ENCODE measurements at places on chromosomes 4 and X.

DNA sequence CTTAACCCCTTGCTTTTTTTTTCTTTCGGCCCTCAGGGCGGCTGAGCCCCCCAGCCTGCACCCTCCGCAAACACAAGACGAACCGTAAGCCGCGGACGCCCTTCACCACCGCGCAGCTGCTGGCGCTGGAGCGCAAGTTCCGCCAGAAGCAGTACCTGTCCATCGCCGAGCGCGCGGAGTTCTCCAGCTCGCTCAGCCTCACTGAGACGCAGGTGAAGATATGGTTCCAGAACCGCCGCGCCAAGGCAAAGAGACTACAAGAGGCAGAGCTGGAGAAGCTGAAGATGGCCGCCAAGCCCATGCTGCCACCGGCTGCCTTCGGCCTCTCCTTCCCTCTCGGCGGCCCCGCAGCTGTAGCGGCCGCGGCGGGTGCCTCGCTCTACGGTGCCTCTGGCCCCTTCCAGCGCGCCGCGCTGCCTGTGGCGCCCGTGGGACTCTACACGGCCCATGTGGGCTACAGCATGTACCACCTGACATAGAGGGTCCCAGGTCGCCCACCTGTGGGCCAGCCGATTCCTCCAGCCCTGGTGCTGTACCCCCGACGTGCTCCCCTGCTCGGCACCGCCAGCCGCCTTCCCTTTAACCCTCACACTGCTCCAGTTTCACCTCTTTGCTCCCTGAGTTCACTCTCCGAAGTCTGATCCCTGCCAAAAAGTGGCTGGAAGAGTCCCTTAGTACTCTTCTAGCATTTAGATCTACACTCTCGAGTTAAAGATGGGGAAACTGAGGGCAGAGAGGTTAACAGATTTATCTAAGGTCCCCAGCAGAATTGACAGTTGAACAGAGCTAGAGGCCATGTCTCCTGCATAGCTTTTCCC, 3.4 kb downstream of the MSX1 start:
- peak; percentile 56 for DNase-seq

DNA sequence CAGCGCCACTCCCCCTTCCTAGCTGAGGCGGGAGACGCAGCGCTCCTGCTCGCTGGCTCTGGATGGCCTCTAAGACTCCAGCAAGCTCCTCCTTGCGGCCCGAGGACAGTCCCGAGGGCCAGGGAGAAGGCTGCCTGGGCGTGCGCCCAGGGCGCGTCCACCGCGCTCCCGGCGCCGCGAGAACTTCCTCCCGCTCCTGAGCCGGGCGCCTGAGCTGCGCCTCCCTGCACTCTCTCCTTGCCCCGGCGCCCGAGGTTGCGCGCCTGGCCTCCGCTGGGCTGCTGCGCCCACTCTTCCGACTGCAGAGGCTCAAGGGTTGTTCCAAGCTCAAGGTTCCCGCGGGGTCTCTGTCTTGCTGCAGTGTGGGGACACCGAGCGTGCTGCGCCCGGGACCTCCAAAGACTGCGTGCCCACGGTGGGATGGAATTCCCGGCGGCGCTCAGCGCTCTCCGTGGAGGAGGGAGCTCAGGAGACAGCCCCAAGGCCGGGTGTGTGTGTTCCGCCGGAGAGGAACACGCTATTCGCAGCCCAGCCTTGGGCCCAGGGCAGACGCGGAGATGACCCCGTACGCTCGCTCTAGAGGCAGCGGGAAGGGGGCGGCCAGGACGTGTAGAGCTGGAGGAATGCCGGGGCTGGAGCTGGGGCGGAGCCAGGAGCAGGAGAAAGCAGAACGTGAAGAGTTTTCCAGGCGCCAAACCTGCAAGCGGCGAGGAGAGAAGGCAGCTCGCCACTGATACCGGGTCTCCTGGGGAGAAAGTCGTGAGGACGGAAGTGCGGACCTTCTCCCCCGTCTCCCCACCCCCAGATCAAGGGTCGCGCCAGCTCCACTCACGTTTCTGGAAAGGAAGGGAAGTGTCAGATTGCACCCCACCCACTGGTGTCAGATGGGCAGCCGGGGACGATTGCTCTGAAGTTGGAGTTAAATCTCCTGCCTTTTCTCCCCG, at the start of gene ARHGAP6:
TSS of gene ARHGAP6 (minus strand) at position 753 of the 944 bp plus-strand sequence. CDS start 1,092 bp downstream, outside the sequence.
- DNase-seq, result peak; percentile 57

- no peak for DNase-seq
Observed at GRCh38 chr4:112448306-112449132, 67.5 kb downstream of the NEUROG2 start.

DNA sequence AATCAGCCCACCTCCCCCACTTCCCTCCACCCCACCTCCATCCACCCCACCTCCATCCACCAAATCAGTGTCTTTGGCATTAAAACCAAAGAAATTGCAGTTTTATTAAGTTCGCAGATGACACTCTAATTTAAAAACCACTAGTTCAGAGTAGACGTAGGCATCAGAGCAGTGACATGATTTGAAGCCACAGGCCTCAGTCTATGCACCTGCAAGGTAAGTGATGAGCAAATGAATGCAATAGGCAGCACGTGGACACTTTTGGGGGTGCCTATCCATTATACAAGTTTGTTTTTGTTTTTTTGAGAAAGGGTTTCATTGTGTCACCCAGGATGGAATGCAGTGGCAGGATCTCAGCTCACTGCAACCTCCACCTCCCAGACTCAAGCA, 88.0 kb upstream of the TRIM2 start:
- DNase-seq, result no peak

DNA sequence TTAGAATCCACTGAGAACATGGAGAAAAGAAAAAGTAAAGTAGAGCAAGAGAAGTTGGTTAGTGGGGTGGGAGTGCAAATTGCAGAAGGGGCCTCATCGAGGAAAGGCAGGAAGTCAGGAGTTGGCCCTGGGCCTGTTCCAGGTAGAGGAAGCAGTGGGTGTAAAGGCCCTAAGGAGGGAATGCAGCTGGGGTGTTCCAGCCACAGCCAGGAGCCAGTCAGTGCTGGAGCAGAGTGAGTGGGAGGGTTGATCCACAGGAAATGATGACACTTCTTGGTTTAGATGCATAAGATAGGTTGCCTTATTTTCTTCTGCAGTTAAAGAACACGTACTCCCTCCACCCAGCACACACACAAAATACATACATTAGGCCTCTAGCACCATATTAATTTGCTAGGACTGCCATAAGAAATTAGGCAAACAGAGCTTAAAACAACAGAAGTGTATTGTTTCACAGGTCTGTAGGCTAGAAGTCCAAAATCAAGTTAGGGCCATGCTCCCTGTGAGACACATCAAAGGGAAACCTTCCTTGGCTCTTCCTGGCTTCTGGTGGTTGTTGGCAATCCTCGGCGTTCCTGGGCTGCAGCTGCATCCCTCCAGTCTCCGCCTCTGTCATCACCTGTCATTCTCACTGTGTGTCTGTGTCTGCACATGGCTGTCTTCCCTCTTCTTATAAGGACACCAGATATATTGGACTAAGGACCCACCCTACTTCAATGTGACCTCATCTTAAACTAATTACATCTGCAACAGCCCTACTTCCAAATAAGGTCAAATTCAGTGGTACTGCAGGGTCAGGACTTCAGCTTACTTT, 205.9 kb downstream of the AASDH start:
- DNase-seq, result no peak

- DNase-seq, result no peak
Observed at GRCh38 chrX:9955506-9955905, 11.7 kb upstream of the CLDN34 start.

- no peak for DNase-seq
Observed at GRCh38 chr4:40055511-40055862, 1.2 kb upstream of the N4BP2 start.

DNA sequence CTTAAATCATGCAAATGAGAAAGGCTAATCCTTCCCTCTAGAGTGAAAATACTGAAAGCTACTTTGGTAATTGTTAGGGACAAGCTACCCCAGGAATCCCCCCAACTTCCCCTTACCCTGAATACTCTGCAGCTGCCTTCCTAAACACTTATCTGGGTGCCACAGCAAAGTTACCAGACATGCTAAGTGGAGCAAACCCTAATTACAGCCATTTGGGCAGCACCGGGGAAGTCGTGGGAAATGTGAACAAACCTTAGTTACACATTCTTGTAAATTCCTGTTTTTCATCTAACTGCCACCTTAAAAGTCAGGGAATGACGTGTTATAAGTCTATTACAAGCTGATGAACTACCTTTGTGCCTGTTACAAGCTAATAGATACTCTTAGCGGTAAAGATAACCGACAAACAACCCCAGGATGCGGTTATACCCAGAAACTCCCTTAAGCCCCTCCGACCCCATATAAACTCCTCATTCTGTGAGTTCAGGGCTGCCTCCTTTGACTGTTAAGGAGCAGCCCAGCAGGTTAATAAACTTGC, 66.0 kb upstream of the PLAC8 start:
- no peak for DNase-seq

DNA sequence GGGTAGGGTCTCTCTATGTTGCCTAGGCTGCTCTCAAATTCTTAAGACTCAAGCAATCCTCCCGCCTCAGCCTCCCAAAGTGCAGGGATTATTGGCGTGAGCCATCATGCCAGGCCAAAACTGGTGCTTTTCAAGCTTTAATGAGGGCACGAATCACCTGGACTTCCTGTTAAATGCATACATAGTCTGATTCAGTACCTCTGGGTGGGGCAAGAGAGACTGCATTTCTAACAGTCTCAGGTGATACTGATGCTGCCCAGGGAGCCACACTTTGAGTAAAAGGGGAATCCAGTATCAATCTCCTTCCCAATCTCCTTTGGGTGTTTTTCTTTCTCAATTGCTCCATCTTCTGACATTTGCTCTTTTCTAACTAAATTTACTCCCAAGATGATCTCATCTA, 96.5 kb downstream of the SH3RF1 start:
- no peak for DNase-seq

DNA sequence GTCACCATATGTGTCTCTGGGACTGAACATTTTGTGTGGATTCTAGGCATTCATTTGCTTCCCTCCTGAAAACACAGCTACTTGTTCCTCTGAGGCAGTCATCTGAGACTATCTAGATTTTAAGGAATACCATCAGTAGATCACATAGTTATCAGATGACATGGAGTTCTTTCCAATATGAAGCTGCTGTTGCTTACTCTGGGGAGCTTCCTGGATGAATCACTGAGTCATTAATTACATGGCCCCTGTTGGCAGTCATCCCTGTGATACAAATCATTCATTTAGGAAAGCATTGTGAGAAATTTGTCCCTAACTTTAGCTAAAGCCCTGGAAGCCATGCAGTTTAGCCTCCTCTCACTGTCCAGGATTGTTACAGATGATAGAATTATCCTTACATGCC, 98.2 kb upstream of the ARSJ start:
- DNase-seq, result no peak

DNA sequence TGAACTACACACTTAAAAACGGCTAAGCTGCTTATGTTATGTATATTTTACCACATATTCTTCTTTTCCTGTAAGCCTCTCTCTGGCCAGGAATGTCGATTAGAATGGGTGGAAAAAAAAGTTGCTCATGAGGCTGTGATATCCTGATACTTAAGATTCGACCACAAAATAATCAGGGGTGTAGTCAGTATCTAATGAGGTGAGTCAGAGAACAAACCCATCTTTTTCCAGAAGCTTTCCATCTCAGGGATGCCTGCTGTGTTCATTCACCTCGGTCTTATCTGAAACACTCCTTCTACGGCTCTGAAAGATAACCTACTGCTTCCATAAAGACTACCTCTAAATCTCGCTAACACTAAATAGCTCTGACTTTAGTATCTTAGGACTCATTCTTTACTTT, 142.7 kb upstream of the MAP3K15 start:
- no peak for DNase-seq

GRCh38 chrX:153909980-153910360, 5.5 kb downstream of the AVPR2 start:
- no peak for DNase-seq
